ENCODE measurements at places on chromosomes 7 and 10.

DNA sequence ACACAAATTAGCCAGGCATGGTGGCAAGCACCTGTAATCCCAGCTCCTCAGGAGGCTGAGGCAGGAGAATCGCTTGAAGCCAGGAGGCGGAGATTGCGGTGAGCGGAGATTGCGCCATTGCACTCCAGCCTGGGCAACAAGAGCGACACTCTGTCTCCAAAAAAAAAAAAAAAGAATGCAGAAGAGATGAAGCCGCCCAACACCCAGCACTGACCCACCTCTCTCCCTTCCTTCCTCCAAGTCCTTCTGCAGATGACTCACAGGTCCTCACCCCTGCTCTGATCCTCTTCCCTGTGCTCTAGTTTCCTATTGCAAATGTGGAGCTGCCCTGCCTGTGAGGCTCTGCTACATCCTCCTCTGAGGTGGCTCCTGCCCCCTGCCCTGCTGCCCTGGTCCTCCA lies 22.0 kb upstream of the OPALIN start:
- DNase-seq, result no peak

- DNase-seq, result no peak
Measured at GRCh38 chr7:16080131-16080530, 341.2 kb downstream of the CRPPA start.

DNA sequence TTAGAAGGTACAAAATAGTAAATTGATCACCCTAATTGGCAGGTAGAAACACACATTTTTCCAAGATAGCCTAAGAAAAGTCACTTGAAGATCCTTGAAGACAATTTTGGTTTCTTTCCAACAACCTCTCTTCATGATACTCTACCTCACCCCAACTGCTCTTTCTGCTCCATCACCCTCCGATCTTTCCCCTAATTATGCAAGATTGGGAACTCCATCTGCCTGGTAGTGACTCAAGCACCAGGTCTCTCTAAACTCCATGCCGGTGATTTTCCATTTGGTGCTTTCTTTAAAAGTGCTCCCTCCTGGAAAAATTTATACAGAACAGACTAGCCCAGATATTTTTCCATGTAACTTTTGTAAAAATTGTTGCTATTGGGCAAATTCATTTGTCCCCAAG lies 1.1 kb upstream of the AKR1B1 start:
- DNase-seq, result no peak

DNA sequence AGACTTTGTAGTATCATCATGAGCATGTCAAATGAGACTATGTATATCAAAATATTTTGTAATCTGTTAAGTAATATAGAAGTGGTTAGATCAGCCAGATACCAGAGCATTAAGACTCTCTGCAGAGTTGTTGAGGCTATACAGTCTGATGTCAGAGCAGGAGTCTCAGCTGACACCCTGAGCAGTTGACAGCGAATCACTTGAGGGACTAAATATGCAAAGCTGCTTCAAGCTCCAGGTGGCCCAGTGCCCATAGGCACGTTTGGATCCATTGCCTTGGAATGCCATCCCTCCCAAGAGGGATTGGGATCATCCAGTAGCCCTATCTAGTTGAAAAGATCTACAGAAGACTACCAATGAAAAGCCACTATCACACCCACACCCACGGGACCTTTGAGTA lies 210.2 kb downstream of the TAX1BP1 start:
- no peak for DNase-seq

DNA sequence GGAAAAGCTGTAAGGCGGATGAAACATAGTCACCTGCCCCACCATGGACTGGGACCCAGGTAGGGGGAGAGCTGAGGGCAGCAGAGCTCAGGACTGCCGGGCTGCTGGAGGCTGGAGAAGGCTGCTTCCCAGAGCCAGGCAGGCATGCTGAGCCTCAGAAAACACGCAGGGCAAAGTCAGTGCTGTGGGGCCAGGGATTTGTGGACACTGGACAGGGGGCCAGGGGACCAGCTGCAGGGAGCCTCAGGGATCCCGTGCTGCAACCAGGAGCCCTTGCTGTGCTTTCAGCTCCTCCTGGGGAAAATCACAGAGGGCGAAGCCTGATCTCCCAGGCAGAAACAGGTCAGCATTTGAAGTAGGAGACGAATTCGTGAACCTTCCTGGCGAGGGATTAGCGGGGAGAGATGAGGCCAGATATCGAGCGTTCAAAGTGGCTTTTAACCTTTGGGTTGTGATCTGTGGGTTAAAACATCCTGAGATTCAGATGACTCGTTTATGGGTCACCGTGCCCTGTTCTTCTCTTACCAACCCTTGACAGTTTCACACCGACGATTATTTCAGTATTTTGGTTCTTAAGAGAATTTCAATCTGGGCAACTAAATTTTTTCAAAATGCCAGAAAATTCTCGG lies 85.6 kb upstream of the SHH start:
- no peak for DNase-seq
